ENCODE measurements at places on chromosomes 2 and 18.

- no peak for DNase-seq
Measured at GRCh38 chr18:21327101-21327500, 85.1 kb downstream of the GREB1L start.

- DNase-seq, result no peak
Measured at GRCh38 chr2:100145893-100146656, 3.7 kb upstream of the AFF3 start.

GRCh38 chr2:162509288-162509968 is 165.5 kb downstream of the GCA start:
- DNase-seq, result no peak

- peak; percentile 51 for DNase-seq
Measured at GRCh38 chr18:36424741-36425142, 127.2 kb downstream of the FHOD3 start.

DNA sequence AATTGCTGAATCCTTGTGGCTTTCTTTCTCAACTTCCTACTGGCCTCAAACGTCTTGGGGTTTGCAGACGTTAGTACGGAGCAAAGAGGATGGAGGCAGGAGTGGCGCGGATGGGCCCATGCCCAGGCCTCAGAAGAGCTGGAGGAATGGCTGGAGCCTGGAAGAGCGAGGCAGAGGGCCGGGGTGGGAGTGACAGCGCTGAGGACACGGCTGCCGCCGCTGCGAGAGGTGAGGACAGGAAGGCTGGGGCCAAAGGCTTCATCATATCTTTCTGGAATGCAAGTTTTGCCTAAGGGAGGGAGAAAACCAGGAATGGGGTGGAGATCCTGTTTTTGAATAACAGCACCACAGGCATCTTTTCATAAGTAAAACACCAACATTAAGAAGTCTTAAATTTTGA is 178.5 kb upstream of the SESTD1 start:
- no peak for DNase-seq

DNA sequence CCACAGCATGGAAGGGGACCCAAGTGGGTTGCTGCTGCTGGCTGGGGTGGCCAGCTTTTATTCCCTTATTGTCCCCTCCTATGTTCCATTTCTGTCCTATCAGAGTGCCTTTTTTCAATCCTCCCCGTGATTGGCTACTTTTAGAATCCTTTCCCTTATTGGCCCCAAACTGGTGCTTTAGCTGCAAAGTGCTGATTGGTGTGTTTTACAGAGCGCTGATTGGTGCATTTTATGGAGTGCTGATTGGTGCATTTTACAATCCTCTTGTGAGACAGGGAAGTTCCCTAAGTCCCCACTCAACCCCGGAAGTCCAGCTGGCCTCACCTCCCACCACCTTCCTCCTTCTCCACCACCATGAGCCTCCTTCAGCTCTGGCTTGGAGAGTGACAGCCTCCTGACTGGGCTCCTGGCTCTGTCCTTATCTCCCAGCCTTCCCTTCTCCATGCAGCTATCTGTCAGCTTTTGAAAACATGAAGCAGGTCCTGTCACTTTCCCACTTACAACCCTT is 20.7 kb upstream of the PLB1 start:
- no peak for DNase-seq

GRCh38 chr2:12032975-12033374 is 286.5 kb downstream of the LPIN1 start:
- DNase-seq, result no peak

- DNase-seq, result no peak
Measured at GRCh38 chr2:67041051-67041450, 356.1 kb upstream of the ETAA1 start.

DNA sequence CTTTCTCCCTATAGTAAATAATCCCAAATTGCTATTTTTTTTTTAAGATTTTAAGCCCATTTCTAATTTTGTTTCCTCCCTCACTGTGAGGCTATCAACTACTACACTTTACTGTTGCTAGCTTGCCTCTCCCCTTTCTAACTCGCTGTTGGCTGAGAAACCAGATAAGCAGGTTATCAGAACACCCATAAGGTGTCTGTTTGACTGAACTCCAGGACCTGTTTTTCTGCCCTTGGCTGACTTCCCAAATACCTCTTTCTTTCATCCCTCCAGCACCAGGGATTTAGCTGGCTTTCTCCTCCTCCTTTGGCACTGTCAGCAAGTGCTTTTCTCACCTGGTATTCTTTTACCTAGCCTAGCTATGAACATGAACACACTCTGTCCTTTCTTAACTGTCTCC is 11.1 kb downstream of the TRAK2 start:
- no peak for DNase-seq

DNA sequence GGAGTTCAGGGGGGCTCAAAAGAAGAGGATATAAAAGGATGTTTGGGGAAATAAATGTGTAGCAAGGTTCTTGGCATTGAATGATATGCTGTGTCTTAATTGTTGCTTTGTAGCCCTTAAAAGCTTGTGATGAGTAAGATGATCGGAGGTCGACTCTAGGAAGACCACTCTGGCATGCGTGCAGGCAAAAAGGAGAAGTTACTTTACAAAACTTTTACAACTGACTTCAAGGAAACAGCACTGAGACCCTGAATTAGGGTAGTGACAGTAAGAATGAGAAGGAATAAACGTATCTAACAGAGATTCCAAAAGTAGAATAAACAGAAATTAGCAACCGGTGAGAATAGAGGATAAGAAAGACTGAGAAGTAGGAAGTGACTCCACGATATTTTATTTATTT is 228.7 kb upstream of the TANK start:
- DNase-seq, result no peak

DNA sequence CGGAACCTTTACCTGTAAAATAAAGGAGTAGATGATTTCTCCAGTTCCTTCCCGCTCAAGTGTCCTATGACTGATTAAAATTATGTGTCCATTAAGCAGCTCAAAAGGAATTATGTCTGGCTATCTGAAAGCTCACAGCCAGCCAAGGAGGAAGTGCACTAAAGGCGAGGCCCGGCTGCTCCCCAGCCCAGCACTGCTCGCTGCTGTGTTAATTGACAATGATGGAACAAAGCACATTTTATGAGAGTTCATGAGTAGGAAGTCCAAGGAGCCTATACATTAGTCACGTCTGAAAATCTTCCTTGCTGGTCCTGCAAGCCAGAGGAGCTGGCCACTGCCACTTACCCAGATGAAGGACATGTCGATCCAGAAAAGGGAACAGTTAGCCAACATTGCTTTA is 14.3 kb downstream of the TTC32 start:
- peak; percentile 3 for DNase-seq

DNA sequence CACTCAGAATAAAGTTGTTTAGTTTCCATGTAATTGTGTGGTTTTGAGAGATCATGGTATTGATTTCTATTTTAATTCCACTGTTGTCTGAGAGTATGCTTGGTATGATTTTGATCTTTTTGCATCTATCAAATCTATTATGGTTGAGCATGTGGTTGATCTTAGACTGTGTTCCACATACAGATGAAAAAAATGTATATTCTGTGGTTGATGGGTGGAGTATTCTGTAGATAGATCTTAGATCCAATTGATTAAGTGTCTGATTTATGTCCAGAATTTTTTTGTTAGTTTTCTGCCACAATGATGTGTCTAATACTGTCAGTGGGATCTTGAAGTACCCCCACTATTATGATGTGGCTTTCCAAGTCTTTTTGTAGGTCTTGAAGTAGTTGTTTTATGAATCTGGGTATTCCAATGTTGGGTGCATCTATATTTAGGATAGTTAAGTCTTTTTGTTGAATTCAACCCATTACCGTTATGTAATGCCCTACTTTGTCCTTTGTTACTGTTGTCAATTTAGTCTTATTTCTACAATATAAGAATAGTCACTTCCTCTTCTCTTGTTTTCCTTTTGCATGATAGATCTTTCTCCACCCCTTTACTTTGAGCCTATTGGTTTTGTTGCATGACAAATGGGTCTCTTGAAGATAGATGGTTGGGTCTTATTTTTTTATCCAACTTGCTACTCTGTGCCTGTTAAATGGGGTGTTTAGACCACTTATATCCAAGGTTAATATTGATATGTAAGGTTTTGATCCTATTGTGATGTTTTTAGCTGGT is 101.8 kb downstream of the TRABD2A start:
- DNase-seq, result no peak

GRCh38 chr2:101518578-101519492 is 43.9 kb upstream of the RFX8 start:
- peak; percentile 46 for DNase-seq

DNA sequence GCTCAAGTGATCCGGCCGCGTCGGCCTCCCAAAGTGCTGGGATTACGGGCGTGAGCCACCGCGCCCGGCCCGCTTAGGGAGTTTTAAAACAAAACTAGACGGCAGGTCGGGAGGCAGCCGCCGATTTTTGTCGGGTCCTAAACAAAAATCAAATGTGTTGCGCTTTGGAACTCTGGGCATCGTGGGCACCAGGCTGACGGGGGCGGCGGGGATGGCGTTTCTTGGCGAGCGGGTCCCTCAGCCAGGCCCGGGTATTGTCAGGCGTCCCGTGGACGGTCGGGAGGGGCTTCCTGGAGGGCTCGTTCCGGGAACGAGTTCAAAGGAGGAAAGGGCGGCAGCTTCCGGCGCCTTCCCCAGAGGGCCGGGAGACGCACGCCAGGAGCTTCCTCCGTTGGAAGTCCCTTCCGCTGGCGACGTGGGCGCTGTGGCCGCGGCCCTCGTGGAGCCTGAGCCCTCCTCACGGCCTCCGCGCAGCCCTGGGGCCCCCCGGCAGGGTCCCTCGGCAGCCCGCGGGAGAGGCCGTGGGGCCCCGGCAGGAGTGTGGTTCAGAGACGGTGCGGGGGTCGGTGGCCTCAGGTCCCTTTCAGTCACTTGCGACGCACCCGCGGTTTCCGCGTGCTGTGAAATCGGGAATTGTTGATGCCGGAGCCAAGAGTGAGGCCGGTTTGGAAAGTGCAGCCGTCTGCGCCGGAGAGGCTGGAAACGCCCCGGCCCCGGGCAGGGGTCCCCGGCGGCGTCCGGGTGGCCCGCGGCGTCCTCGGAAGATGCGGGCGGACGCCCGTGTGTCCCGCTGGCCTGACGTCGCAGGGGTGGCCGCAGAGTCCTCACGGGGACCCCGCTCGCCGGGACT is 59.3 kb downstream of the EMILIN2 start:
- DNase-seq, result no peak

DNA sequence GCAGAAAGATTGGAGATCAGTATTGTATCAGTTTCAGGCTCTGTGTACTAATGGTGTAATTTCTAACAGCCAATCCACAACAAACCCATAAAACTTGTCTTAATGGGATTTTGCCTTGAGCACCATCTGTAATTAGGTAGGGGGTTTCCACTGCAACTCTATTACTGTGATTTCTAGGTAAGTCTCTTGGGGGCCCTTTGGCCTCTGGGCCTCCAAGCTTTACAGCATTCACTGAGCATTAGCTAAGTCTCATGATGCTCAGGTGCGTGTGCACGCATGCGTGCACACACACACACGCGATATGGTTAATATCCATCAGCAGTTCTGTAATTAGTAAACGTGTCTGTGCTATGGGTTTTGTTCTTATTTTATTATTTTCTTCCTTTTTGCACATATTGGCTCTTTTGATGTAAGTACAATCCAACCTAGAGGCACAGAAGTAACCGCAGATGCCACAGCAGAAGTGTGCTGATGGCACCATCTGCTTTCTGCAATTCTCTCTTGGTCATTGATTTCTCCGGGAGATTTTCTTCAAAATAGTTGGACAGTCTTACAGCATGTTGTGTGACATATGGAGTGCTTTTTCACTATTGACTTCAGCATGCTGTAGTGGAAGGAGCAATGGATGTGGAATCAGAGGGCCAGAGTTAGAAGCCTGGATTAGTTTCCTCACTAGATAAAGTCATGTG is 592.0 kb downstream of the LRRTM4 start:
- no peak for DNase-seq

DNA sequence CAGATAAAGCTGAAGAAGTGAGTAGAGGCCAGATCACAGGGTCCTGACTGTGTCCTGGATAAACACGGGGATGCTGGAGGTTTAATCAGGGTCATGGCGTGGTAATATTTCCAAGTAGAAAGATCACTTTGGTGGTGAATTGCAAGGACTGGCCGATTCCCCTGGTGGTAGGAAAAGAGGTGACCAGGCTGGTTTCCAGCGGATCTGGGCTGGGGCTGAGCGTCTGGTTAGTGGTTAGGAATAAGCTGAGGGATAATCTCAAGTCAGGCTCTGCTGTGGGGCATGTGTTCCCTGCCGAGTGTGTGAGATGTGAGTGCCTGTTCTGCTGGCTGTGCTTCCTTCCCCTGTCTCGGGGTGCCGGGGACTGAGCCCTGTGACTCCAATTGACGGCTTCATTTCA is 484.0 kb downstream of the TSN start:
- no peak for DNase-seq

GRCh38 chr2:166341426-166341825 is 34.3 kb downstream of the SCN9A start:
- DNase-seq, result no peak

GRCh38 chr2:147482111-147482895 is 362.5 kb upstream of the ACVR2A start:
- DNase-seq, result no peak

DNA sequence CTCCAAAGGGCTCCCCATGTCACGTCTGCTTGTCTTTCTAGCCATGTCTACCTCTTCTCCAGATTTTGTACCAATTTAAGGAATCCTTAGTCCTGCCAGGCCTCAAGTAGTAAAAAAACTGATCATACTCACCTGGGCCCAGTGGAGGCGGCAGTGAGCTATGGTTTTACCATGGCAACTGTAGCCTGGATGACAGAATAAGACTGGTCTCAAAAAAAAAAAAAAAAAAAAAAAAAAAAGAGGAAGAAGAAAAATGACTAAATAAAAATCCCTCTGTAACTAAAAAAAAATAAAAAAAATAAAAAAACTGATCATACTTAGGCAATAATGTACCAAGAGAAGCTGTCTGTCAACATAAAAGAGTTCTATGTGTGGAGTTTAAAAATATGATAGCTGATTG is 221.6 kb downstream of the NR4A2 start:
- peak; percentile 18 for DNase-seq

GRCh38 chr18:6810191-6810590 is 80.7 kb downstream of the ARHGAP28 start:
- DNase-seq, result no peak

- DNase-seq, result peak; percentile 67
Measured at GRCh38 chr2:58571181-58571852, 330.2 kb upstream of the FANCL start.

GRCh38 chr2:143607231-143608062 is 478.2 kb downstream of the ARHGAP15 start:
- no peak for DNase-seq

DNA sequence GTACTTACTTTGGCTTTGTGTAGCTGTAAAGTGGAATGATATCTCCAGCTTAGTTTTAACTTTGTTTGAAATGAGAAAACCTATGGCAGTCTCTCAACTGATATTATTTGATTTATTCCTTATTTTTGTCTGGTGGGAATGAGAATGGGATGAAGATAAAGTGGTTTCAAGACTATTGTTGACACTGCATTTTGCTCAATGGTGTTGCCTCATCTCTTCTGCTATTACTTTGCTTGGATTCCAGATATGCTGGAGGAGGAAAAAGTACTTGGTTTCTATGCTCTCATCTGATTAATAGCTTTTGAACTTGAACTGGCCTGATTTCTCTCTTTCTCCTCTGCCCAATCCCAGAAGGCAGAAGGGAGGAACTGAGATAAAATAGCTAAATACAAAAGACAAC is 198.2 kb downstream of the CTNNA2 start:
- DNase-seq, result no peak

All from HEK293T (cell line).